ENCODE measurements at places on chromosomes 11 and 22.
A peak's percentile ranks its signal among the peaks of the same experiment; 100 is the strongest.

GRCh38 chr11:45444796-45445195, 158.7 kb upstream of the SYT13 start:
- no peak for DNase-seq

- DNase-seq, result no peak
These were observed 95.9 kb downstream of the CADM1 start for GRCh38 chr11:115408036-115408921.

GRCh38 chr11:79950172-79950571, 509.3 kb upstream of the TENM4 start:
- no peak for DNase-seq

DNA sequence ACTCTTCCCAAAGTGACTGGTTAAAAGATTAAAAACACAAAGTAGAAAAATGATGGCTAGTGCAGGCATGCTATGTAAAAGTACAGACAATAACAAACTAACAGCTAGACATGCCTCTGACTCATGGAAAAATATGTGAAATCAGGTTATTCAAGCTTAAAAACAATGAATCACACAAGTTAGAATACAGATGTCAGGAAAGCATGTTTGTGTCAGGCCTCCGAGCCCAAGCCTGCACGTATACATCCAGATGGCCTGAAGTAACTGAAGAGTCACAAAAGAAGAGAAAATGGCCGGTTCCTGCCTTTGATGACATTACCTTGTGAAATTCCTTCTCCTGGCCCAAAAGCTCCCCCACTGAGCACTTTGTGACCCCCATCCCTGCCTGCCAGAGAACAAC, 110.1 kb downstream of the NOX4 start:
- no peak for DNase-seq

- DNase-seq, result no peak
These were observed 92.1 kb upstream of the NARS2 start for GRCh38 chr11:78666675-78667160.

- DNase-seq, result no peak
These were observed 517.9 kb downstream of the NTM start for GRCh38 chr11:131888230-131888855.

GRCh38 chr22:35887296-35887875, 141.2 kb downstream of the RBFOX2 start:
- no peak for DNase-seq

DNA sequence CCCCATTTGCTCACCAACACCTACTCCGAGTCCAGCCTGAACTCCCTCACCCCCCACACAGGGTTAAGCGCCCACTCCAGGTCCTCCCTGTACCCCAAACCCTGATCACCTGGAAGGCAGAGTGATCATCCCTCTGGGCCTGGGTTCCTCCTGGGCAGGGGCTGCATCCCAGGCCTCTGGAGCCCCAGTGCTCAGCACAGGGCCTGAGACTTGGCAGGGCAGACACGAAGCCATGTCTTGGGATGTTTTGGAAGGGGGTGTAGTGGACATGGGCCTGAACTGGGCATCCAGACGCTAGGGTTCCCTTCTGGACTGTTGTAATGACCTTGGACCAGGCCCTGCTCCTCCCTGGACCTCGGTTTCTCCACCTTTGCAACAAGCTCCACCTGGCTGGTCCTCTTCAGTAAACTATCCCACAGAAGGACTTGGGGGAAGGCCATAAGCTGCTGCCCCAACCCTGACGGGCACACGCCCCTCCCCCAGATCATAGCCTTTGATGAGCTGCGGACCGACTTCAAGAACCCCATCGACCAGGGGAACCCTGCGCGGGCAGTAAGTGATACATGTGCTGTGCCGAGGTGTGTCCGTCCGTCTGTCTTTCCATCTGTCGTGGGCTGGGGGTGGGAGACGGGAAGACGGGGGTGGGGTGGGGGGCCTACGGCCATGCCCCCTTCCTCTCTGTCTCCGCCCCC, 3.9 kb downstream of the CNIH2 start:
- no peak for DNase-seq

DNA sequence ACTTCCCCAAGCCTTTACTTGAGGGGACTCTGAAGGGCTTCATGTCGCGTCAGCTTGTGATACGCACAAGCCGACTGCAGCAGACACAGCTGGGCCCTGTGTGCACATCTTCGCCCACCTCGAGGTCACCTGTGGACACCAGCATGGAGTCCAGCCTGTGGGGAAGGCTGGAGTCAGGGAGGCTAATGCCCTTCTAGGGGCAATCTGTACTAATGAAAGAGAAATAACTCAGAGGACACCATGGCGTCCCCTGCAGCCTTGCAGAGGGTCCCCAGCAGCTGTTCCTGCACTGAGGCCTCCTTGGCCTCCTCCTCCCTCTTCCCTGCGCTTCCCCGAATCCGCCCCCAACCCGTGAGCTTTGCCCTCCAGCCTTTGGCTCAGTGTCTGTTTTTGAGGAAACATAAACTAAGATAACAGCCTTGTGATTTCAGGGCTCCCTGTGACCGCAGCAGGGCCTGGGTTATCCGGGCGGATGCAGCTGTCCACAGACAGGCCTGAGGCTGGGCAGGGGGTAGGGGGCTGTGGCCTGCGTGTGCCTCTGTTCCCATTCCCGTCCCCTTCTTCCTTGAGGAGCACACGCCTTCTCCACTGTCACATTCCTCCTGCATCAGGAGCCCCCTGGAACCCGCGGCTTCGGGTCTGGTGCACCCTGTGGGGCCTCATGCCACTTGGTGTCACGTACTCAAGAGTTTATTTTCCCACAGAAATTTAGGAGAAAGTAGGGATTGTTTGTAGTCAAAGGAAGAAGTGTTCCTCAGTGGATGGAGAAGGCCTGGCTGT, 25.0 kb downstream of the KRTAP5-5 start:
- DNase-seq, result no peak

- DNase-seq, result no peak
These were observed 76.8 kb upstream of the CCND1 start for GRCh38 chr11:69563946-69564775.

GRCh38 chr11:74035264-74035663, 26.4 kb upstream of the UCP3 start:
- no peak for DNase-seq

DNA sequence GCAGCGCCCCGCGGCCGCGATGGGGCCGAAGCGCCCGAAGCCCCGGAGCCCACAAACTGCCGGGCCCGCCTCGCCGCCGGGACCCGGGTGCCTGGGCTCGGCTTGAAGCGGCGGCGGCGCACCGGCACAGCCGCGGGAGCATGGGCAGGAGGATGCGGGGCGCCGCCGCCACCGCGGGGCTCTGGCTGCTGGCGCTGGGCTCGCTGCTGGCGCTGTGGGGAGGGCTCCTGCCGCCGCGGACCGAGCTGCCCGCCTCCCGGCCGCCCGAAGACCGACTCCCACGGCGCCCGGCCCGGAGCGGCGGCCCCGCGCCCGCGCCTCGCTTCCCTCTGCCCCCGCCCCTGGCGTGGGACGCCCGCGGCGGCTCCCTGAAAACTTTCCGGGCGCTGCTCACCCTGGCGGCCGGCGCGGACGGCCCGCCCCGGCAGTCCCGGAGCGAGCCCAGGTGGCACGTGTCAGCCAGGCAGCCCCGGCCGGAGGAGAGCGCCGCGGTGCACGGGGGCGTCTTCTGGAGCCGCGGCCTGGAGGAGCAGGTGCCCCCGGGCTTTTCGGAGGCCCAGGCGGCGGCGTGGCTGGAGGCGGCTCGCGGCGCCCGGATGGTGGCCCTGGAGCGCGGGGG, 346 bp downstream of the FJX1 start:
- DNase-seq, result peak; percentile 30

GRCh38 chr11:95897731-95898130, 26.2 kb downstream of the MTMR2 start:
- no peak for DNase-seq

GRCh38 chr11:99229544-99229943, 208.8 kb downstream of the CNTN5 start:
- no peak for DNase-seq

- peak; percentile 71 for DNase-seq
These were observed 948 bp upstream of the MRTFA start for GRCh38 chr22:40637183-40638150.

DNA sequence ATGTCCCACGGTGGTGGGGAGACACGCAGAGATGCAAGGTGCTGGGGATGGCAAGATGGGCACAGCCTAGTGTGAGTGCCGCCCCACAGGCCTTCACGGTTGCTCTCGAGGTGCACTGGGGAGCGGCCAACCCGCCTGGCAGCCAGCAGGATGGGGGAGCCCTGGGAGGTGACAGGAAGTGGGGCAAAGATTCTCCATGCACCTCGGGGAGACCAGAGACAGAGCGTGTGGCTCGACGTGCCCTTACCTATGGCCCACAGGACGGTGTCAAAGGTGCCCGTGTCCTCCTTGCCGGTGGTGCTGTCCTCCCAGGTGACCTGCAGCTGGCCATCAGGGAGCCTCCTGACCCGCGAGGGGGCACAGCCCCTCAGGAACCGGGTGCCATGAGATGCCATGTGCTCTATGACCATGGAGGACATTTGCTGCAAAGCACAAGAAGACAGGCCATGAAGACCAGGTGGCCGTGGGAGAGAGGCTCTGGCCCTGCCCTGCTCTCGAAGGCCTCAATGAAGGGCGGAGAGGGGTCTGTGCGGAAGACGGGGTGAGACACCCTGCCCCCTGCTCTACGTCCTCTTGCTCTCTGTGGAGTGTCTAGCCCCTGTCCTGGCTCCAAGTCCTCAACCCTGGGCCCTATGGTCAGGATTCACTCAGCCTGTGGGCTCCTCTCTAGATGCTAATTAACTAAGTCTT, 40.6 kb upstream of the GNB1L start:
- DNase-seq, result no peak
